ENCODE measurements at places on chromosomes 7 and 10.

GRCh38 chr10:102527546-102527945 is 23.8 kb downstream of the SUFU start:
- no peak for DNase-seq

DNA sequence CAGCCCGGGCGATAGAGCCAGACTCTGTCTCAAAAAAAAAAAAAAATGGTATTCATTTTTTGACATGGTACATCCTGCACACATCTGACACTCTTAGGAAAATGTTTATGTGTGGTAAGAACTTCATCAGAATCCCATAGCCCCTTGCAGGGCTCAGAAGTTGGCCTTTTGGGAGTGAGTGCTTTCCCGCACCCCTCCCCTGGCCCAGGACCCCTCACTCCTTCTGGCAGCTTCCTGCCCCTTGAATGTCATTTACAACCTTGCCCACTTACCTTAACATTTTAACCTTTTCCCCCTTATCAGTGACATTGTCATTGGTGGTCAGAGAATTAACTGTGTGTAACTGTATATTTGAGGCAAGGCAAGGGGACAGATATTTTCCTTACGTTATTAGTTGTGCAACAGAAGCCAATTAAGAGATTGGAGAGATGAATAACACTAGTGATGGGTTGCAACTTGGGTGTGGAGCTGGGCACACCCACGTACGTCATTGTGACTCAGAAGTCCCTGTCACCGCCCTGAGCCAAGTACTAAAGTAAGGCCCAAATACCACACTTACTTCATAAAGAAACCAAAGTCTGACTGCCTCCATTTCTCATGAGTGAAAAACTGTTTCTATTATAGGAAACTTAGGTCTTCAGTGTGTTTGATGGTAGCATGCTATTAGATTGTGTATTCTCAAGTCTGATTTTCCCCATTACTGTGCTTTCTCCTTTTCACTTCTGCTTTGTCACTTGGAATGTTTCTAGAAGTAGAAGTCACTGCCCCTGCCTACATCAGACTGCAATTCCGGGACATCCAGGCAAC is 31.6 kb downstream of the OGDH start:
- peak; percentile 75 for DNase-seq

GRCh38 chr7:54992871-54993475 is 25.8 kb upstream of the EGFR start:
- DNase-seq: no peak

- no peak for DNase-seq
Measured at GRCh38 chr10:32150532-32151101, 94.4 kb upstream of the KIF5B start.

- DNase-seq: no peak
Measured at GRCh38 chr7:105792488-105793370, 83.7 kb downstream of the ATXN7L1 start.

DNA sequence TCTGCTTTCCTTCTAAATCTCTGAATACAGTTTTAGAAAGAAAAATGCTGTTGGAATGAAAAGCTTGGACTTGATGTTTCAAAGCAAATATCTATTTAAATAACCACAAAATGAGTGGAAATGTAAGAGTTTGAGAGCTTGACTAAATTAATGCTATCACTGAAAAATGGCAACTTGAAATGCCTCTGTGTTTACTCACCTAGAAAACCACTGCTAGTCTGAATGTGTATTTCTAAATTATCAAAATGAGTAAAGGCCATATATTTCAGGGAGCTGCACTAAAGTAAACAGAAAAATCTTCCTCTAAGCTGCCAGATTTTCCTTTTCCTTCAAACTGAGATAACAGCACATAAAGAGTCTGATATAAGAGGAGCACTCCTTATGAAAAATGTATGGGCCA is 87.9 kb downstream of the DPY19L1 start:
- DNase-seq: no peak

GRCh38 chr7:38932509-38933168 is 23.6 kb upstream of the VPS41 start:
- DNase-seq: peak; percentile 11

GRCh38 chr7:80309377-80309776 is 174.7 kb downstream of the GNAI1 start:
- DNase-seq: no peak

DNA sequence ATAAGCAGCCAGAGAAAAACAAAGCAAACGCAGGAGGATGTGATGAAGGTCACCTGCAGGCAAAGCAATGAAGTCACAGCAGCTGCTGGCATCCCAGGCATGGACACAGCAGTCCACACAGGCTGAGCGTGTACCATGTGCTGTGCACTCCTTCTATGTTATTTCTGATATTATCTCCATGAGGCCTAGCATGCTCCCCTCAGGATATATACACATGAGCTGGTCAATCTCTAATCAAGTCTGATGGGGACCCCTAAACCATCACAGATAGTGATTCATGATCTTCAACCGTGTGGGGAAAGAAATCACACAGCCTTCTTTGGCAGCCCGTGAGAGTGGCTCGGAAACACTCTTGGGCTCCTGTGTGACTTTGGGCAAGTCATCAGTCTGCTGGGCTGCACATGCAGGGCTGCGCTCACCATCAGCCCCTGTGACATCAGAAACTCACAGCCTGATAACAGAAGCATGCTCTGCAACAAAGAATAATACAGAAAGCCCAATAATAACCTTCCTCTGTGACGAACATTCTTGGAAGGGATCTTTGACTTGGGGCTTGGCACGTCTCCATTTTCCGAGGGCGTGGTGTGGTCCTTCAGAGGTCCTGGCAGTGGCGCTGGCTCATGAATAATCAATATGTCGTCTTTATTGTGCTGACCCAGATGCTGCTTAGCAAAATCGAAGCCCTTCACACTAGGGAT is 83.0 kb upstream of the ATP6V0A4 start:
- no peak for DNase-seq

DNA sequence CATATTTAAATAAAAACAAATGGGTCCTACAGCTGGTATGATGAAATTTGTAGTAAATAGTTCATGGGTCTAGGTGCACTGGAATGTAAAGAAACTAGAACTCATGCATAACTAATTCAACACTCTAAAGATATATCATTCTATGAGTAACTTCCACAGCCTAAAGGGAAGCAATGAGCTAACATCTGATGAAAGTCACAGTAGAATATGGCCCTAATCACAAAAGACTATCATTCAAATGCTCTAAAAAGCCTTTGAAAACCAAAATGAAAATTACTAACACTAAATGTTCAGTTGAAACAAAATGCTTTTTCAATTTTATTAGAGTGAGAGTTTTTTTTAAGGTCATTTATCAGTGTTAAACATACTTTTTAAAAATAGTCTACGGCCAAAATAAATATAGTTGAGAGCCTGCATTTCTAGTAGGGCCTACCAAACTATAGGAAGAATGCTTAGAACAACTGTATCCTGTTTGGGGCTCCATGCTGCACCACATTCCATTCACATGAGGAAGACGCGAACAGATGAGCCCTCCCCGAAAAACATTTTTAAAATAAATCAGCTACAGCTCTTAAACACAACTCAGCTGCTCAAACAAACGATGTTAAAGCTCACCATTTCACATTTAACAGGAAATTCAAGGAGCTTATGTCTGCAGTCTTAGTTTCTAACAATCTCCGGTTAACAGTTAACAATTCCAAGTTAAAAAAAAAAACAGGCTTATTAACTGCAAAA is 134.5 kb downstream of the NRBF2 start:
- no peak for DNase-seq

DNA sequence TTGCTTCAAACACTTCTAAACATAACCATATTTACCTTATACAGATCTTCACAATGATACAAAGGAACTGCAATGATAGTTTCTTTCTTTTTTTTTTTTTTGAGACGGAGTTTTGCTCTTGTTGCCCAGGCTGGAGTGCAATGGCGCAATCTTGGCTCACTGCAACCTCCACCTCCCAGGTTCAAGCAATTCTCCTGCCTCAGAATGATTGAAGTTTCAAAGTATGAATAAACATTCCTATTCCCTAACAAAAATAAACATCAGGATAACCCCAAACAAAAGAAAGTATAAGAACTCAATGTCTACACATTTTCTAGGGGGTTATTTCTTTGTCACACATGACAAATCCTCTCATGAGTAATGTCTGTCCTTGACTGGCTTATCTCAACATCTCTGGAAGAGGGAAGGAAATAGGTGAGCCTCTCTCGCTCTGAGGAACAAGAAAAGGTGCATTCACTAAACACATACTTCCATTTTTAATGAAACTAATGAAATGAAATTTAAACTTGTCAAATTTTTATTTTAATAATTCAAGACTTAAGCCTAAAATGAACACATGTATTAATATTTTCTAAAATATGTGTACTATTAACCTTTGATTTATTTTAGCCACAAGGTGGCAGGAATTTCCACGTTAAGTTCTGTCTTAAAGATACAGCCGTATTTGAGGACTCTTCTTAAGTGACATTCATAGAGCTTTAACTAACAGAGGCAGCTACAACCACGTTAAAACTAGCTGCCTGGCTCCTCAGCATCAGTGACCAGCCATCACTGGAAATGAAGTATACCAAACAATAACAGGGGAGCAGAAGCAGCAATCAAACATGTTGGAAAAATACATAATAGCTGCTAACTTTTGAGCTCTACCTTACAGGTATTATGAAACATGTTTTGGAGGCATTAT is 58.3 kb downstream of the MALSU1 start:
- no peak for DNase-seq

- DNase-seq: no peak
Measured at GRCh38 chr10:95475003-95475383, 86.2 kb downstream of the SORBS1 start.

GRCh38 chr10:649798-650440 is 39.5 kb downstream of the DIP2C start:
- no peak for DNase-seq

DNA sequence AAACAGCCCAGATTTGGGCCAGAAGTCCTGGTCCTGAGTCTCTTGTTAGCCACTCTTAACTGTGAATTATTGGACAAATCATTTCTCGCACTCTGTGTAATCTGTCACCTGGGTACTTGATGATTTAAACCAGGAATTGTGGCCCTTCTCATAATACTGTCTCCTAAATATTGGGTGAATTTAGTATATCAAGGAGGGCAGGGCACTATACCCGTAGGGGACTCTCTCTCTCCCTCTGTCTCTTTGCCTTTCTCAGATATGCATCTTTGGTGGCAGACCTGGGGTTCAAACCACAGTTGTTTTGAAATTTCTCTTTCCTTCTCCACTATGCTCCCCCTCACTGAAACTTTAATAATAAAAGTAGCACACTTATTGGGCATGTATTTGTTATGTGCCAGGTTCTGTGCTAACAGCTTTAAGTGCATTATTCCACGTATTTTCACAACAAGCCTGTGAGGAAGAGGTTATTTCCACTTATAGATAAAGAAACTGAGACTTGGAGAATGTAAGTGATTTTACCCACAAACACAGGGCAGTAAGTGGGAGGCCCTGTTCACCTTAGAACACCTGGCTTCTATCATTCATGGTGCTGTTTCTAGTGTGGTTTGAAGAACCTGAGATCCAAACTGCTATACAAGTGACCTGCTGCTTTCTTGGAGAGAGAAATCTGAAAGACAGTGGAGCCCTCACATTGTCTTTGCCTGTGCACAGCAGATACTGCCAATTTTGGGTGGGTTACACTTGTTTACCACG is 11.8 kb downstream of the FAS start:
- no peak for DNase-seq

GRCh38 chr10:59880971-59881510 is 25.3 kb downstream of the CCDC6 start:
- peak; percentile 68 for DNase-seq

- DNase-seq: no peak
Measured at GRCh38 chr10:117246997-117247671, 6.2 kb downstream of the SLC18A2 start.

GRCh38 chr10:113522460-113522859 is 30.4 kb upstream of the HABP2 start:
- DNase-seq: no peak

- DNase-seq: no peak
Measured at GRCh38 chr7:111159426-111159825, 68.5 kb downstream of the LRRN3 start.

DNA sequence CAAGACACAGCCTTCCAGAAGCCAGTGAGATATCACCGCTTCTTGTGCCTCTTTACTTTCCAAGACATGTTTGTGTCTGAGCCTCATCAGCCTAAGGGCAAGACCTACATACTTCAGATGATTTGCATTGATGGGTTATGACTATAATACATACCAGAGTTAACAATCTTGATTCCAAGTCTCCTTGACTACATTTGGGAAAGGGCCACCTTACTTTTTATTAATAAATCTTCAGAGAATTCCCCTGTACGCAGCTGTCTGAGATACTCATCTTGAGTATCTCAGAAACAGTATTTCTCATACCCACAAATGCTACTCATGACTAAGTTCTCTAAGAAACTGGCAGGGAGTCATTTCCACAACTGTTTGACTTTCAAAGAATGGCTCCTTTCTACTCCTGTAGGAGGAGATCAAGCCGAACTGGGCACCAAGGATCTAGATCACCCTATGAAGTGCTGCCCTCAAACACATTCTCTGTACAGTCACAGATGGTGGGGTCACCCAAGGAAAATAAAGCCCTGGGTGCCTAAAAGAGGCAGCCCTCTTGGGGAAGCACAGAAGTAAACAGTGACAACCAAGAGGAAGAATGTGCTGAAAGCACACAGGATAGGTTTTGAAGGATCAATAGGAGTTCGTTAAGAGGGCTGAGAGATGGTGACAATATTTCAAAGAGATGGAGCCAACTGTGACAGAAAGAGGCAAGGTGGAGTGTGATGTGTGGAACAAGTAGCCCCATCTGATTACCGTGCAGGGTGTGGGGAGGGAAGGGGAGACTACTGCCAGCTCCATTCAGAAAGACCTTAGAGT is 138.9 kb downstream of the JAZF1 start:
- no peak for DNase-seq

DNA sequence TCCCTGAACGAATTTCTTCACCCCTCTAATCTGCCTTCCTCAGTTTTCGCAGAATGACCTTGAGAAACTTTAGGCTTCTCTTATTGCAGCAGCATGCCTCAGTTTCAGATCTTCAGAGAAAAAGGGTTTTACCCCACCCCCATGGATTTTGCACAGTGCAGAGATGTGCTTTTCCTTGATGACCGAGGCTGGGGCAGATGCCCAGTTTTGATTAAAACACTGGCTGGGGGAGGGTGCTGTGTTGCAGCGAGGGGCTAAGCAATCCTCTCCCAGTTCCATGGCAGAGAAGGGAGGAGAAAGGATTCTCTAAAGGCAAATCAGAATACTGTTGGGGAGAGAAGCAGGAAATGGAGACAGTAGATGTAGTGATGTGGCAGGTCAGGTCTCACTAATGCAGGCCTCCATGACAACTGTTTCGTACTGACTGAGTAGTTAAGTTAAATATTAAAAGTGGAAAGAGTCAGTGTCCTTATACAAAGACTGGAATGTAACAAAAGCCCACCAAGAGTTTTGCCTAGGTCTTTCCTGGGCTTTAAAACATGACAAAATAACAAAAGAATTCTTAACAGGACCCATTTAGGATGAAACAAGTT is 50.8 kb upstream of the PDZD8 start:
- no peak for DNase-seq

Data from activated T-cell treated with anti-CD3 and anti-CD28 coated beads for 24 hours (primary cell).